ENCODE measurements at places on chromosomes 1 and 21.

DNA sequence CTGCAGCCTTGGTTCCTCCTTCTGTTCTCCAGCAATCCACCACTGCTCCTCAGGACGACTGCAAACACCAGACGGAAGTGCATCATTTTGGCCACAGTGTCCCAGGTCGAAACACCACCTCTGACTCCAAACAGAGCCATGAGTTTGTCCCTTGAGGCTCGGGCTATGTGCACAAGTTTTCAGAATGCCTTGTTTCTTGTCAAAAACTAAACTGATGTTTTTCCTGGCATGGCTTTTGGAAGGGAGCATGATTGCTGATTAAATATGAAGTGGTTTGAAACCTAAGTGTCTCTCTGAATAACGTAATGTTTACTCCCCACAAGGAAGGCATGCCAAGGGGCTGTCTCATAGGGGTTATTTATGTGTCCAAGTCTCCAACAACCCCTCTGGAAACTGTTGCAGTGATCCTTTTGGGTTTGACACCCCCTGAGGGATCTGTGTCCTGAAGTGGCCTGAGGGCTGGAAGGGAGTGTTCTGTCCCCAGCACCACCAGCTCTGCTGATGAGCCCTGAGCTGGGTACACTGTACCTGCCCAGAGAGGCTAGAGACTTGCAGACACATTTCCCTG, 132.7 kb downstream of the PLPP3 start:
- no peak for DNase-seq

DNA sequence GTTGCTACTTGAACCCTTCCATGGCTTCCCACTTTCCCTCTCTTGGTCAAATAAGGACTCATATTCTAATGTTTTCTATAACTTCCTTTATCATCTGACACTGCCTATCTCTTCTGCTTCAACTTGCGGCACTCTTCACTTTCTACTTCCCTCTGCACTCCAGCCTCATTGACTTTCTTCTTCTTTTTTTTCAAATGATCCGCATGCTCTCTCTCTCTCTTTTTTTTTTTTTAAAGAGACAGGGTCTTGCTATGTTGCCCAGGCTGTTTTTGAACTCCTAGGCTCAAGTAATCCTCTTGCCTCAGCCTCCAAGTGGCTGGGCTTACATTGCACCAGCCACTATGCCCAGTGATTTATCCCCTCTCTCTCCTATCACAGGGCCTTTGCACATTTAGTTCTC, 7.3 kb upstream of the IL10 start:
- DNase-seq, result no peak

DNA sequence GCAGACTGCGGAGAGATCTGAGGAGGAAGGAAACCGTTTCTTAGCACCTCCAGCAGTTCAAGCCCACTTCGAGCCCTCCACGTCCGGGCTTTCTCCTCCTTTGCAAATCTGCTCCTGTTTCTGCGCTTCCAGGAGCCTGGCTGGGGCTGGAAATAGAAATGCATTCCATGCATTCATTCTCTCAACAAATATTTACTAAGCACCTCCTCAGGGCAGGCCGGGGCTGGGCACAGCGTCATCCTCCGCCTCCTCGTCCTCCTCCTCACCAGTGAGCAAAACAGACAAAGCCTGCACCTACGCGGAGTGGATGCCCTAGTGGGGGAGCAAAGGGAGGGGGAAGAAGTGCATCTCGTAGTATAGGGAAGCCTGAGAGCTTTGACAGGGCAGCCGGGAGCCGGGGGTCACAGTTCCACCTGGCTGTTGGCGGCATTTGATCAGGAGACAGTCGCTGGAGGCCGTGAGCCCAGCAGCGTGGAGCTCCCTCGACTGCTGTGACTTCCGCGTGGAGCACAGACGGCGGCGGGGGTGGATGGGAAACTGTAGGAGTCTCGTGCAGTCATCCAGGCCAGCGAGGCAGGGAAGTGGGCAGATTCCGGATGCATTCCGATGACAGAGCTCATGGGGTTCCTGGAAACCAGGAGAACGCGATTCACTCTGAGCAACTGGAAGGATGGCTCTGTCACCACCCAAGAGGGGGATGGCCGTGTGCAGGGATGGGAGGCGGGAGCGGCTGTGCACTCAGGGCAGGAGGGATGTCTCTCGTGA, 93.5 kb downstream of the SIK1 start:
- no peak for DNase-seq

DNA sequence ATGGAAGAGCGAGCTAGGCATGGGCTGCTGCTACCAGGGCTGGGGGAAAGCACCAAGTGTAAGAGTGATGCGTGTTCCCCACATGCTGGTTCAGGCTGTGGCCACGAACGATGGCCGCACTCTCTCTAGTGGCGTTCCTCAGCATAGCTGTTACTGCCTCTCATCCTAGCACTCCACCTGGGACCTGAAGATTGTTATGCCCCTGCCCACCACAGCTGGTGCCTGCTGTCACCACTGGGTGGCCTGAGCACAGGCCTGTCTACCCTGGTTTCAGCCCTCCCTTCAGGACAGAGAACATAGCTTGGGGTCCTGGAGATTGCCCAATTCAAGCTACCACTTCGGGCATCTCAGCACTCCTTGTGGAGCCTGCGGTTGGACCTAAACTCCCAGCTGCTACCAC, 80.1 kb upstream of the PDC start:
- DNase-seq, result no peak

DNA sequence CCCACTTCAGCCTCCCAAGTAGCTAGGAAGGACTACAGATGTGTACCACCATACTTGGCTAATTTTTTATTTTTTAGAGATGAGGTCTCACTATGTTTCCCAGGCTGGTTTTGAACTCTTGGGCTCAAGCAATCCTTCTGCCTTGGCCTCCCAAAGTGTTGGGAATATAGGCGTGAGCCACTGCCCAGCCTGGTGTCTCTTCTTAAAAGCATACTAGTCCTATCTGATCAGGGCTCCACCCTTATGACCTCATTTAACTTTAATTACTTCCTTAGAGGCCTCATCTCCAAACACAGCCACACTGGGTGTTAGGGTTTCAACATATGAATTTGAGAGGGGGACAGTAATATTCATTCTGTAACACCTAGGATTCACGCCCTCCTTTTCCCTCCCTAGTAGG, 130.9 kb downstream of the GLIS1 start:
- no peak for DNase-seq

GRCh38 chr1:76336931-76337371, 262.4 kb downstream of the ST6GALNAC3 start:
- DNase-seq, result peak; percentile 69

DNA sequence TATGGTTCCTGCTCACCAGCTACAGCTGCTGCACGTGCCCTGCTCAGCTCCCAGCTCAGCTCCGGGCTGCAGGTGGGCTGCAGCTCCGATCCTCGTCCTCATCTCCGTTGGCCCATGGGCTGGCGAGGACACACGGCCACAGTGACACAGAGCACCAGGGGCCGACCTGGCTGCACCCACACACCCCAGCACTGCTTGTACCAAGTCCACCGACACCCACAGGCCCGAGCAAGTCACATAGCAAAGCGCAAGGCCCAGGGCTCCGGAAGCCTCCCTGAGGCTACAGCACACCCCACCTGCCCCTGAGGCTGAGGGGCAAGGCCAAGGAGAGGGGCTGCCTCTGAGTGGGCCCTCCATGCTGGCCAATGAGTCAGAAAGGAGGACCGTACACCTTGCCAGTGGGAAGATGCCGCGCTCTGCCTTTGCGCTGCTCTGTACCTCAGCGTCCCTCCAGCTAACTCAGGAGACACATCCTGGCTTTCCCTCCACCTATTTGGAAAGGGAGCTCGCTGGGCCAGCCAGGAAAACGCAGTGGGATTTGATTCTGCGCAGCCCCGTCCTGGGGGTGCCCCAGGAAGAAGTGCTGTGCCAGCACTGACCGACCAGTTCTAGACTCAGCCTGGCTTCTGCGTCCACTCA, 124.8 kb downstream of the SIK1 start:
- no peak for DNase-seq

GRCh38 chr1:222443566-222443965, 104.3 kb downstream of the HHIPL2 start:
- no peak for DNase-seq

DNA sequence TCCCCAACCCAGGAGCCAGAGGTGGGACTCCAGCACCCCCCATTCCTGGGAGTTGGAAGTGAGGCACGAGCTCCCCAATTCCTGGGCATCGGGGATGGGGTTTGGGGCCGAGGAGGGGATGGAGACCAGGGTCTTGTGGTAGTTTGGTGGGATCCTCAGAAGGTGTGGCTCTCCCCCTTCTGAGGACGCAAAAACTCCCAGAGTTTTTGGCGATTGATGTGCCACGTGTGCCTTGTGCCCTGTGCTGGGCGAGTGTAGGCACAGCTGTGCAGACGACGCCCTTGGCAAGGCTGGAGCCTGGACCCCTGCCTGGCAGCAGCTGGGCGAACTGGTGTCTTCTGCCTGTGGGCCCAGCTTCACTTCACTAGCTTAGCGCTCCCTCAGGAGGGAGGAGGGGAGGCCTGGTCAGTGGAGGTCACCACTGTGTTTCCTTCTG, 2.6 kb downstream of the GUK1 start:
- DNase-seq, result peak; percentile 30

DNA sequence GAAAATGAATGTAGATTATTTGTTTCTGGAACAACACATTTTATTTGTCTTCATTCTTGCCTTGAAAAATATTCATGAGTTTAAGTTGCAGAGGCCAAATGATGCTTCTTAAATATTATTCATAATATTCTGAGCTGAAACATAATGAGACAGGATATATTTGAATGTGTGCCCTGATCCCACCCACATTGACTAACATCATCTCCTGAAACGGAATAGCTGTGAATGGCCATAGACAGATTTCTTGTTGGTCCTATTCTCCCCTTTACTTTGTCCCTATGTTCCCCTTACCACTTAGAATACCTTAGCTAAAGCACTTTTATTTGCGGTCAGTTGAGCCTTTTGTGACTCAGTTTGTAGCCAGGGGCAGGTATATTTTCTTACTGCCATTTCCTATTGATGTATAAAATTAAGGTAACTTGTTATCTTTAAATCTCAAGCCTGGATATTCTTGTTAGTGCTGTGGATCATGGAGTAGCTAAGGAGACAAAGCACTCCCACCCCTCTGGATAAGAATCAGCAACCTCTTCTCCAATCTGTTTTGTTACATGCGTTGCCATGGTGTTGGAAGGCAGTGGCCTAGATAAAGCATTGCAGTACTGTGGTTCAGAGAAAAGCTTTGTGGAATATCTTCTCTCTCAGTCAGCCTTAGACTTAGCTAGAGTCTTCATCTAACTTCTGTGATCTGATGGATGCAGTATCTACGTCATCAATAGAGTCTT, 478.5 kb upstream of the DEPDC1 start:
- peak; percentile 58 for DNase-seq

GRCh38 chr1:24946861-24947658, 17.0 kb upstream of the RUNX3 start:
- DNase-seq, result no peak

DNA sequence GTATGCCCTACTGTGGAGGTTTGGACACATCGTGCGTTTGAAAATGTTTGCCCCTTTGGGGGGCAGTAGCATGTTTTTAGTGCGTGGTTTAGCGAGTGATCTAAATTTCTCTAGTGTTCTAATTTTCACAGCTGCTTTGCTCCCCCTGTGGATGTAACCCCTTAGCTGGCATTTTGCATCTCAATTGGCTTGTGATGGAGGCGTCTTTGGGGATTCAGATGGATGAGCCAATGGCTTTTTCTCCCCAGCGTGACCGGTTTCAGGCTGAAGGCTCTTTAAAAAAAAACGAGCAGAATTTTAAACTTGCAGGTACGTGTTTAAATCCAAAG, 836 bp downstream of the CDC7 start:
- peak; percentile 45 for DNase-seq

DNA sequence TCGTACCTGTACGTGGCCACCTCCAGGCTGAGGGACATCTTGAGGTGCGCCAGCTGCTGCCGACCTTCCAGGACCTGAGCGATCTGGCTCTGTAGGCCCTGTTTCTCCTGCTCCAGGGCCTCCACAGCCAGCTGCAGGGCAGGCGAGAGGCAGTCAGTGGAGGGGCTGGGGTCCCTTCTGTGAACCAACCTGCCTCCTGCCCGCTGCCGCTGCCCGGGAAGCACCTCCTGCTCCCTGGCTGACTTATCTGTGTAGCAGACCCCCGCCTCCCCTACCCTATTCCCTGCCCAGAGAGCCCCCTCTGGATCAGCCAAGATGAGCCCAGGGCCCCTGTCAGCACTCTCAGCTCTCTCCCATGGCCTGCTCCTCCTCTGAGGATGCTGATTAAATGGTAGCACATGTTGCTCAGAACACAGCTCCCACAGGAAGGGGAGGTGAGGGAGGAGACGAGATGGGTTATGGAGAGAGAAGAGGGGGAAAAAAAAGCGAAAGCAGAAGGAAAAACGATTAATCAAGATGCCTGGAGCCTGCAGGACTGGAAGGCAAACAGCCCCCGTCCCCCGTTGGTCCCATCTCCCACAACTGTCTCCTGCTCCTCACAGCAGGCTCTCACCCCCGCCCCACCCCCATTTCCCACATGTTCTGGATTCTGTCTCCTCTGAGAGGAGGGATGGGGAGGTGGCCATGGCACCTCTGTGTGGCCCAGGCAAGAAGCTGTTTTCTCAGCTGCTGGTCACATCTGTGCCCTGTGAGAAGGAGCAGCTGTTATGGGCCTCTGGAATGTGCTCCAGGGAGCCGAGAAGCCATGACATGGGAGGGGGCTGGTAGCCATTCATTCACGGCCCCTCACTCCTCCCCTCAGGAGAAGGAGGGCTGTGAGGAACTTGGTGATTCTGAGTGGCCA, 1.7 kb downstream of the NES start:
- DNase-seq, result no peak

DNA sequence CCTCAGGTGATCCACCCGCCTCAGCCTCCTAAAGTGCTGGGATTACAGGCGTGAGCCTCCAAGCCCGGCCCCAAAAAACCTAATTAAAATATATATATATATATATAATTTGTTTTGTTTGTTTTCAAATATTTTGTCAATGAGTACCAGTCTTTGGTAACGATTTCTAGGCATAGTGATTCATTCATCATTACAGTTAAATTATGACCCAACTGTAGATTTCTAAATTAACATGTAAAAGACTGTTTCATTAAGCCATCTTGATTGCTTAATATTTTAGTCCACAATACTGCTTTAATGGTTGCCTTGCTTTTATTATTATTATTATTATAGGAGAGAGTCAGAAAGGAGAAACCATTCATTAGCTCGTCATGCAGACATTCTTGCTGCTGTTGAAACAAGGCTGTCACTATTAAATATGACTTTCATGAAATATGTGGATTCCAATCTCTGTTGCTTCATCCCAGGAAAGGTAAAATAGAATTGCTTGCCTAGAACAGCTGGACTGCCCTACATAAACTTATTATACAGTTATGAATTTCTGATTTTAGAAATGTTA, 19.9 kb downstream of the FBXO28 start:
- no peak for DNase-seq

GRCh38 chr21:42349420-42350317, 1.1 kb downstream of the TFF2 start:
- no peak for DNase-seq

DNA sequence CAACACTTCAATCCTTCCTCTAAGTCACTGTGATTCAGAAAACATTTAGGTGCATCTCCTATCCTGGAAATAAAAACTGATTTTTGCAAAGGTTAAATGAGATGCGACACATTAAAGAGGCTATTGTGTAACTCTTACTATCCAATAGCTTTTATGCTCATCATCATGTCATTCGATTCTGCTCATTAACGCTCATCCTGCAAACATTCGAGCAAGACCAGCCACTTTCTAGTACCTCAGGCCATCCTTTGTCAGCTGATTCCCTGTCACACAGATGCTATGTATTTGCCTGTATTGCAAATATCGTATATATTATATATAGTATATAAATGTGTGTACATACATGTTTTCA, 131.6 kb downstream of the TLR5 start:
- no peak for DNase-seq

Measured in putamen (tissue), 1 donor.